ENCODE measurements at places on chromosomes 3 and 15.

- DNase-seq: no peak
These were observed 11.2 kb upstream of the ATP11B start for GRCh38 chr3:182782149-182782548.

GRCh38 chr3:10594915-10595314 is 89.5 kb upstream of the ATP2B2 start:
- no peak for DNase-seq

DNA sequence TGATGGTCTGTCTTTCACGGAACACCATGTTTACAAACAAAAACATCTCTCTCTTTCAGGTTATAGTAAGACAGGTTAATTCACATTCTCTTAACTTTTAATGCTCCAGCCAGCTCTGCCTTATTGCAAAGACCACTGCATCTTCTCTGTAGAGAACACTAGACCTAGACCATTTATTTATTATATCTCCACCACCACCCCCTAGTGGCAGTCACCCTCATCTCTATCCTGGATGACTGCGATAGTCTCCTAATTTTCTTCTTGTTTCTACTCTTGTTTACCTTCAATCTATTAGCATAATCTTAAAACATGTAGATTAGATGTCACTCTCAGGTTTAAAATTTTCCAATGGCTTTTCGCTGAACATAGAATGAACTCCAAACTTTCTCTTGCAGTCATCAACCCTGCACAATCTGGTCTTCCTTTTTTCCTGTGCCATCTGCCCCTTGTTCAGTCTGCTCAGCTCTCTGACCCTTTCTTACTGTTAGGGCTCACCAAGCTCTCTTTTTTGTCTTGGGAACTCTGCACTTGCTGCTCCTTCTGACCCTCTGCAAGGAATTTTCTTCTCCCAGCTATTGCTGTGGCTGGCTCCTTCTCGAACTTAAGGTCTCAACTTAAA is 155.6 kb downstream of the SQOR start:
- no peak for DNase-seq

- no peak for DNase-seq
These were observed 102.4 kb downstream of the NR1D2 start for GRCh38 chr3:24047513-24047912.

DNA sequence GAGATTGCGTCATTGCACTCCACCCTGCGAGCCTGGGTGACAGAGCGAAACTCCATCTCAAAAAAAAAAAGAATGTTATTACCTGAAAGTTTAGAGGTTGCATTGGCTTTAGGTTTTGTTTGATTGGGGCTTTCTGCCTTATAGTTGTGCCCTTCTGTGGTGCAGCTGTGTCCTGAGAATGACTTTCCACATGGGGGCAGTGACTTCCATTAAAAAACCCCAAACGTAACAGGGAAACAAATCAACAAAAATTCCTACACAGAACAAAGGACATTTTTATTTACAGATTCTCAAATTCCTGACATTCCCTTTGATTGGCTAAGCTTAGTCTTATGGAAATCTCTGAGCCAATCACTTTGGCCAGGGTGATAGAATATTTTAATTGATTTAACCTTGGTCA is 154.1 kb upstream of the GPR149 start:
- no peak for DNase-seq

GRCh38 chr15:99410477-99410876 is 155.3 kb upstream of the MEF2A start:
- DNase-seq: no peak
